ENCODE measurements at places on chromosomes 13 and 19.

DNA sequence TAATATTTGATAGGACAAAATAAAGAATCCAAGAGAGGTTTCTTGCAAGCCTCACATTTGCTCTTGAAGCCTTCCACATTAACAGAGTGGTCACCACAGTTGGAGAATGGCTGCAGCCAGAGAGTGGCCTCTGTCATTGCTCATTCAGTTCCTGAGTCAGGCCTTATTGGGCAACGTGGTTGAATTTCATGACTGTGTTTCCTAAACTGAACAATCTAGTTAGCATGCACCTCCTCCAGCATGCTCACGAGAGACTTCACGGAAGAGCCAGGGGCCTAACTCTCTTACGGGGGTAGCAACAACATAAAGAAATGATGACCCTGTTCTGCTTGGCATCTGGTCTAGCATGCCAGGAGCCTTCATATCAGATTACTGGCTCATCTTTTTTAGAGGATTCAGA, 9.6 kb upstream of the UBL3 start:
- DNase-seq: no peak

- DNase-seq: no peak
These were observed 9.3 kb downstream of the MAP3K10 start for GRCh38 chr19:40200341-40201099.

GRCh38 chr13:30325668-30326067, 18.3 kb upstream of the KATNAL1 start:
- no peak for DNase-seq

- no peak for DNase-seq
These were observed 123.5 kb downstream of the RXFP2 start for GRCh38 chr13:31862828-31863227.

- DNase-seq: no peak
These were observed 38.0 kb downstream of the RCBTB2 start for GRCh38 chr13:48494874-48495273.

DNA sequence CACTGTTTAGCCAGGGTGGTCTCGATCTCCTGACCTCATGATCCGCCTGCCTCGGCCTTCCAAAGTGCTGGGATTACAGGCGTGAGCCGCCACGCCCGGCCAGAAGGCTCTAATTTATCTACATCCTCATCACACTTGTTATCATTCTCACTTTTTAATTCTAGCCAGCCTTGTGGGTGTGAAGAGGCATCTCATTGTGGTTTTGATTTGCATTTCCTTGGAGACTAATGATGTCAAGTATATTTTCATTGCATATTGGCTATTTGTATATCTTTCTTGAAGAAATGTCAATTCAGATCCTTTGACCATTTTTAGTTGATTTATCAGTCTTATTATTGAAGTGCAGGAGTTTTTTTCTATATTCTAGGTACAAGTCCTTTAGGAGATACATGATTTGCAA, 27.7 kb upstream of the HIF3A start:
- no peak for DNase-seq

GRCh38 chr19:22625266-22626035, 8.7 kb upstream of the ZNF492 start:
- no peak for DNase-seq

- DNase-seq: no peak
These were observed 8.0 kb downstream of the SSBP4 start for GRCh38 chr19:18427080-18427742.

GRCh38 chr13:110023729-110024644, 237.6 kb upstream of the IRS2 start:
- DNase-seq: no peak

GRCh38 chr13:36074659-36075058, 56.5 kb downstream of the DCLK1 start:
- DNase-seq: no peak

GRCh38 chr13:95146486-95146885, 154.8 kb downstream of the ABCC4 start:
- no peak for DNase-seq

GRCh38 chr13:73334445-73334844, 275.6 kb downstream of the KLF5 start:
- DNase-seq: no peak

DNA sequence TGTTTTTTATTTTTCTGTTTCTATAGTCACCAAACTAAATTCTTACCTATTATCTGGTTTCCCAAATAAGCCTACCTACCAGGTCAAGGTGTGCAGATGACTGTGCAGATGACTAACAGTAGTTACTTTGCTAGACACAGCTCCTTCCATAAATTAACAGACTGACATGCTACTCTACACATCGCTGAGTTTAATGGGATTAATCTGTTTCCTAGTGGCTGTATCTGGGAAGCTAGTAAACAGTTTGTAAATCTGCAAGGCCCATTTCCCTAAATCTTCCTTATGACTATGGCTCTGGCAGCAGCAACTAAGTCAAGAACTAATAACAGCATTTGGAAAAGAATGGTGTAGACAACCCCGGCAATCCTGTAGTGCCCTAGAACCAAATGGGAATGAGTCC, 27.9 kb downstream of the MIPEP start:
- no peak for DNase-seq

- DNase-seq: no peak
These were observed 4.0 kb downstream of the NOP53 start for GRCh38 chr19:47749326-47749725.

- no peak for DNase-seq
These were observed 4.9 kb upstream of the GIPC3 start for GRCh38 chr19:3580156-3580934.

DNA sequence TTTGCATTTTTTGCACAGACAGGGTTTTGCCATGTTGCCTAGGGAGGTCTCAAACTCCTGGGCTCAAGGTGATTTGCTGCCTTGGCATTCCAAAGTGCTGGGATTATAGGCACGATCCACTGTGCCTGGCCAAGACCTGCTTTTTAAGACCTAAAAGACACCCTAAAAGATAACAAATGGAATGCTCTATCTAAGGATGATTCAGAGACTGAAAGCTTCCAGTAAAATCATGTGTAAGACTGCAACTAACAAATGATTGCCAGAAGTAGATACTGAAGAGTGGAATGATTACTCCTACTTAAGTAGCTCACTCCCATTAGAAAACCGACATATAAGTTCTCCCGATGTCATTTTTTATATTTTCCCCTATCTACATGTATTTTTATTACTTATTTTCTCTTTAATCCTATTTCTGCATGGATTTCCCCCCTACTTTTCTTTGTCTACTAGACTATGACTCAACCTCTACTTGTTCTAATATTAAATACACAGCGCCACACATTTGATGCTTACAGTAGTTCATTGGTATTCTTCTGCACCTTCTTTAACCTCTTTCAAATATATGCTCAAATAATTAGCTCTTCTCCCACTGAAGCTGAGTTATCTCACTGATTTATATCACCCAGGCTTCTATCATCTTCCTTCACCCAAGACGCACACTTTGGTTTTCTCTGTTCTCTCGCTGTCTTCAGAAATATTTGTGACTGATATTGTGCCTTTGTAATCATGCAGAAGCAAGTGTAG, 32.2 kb upstream of the KLF12 start:
- no peak for DNase-seq

GRCh38 chr13:64075543-64076271, 2660.1 kb upstream of the PCDH20 start:
- no peak for DNase-seq

DNA sequence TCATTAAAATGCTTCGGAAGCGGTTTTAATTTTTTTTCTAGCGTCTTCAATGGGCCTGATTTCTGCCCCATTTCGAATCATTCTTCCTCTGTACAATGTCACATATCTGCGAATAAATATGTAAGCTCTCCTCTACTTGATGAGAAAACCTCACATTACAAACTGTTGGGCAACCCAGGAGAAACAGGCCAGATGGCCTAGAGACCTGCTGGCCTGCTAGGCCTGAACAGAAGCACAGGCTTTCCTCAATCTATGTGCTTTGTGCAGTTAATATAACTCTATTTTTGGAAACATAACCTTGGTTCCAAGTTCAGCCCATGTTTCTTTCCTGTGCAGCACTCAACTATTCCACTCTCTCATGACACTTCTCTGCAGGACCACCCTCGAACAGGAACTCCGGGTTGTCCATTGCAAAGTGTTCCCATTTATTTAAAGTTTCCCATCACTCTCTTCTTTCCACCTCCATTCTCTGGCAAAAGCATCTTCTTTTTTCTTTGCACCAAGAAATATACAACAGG, 42.0 kb downstream of the DCLK1 start:
- no peak for DNase-seq

DNA sequence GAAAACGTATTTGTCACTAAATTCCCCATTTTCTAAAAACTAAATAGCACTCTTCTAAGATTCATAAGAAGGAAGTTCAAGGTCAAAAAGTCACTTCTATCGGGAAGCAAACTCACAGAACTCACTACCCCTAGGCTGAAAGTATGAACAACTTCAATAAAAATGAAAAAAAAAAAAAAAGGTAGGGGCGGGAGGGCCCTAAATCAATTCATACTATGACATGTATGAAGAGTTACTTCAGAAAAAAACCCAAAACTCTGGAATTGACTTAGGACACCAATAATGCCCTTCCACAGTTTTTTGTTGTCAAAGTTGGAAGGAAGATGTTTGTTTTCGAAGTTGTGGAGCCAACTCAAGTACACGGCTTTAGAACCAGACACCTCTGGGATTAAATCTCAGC, 1.1 kb downstream of the SUCLA2 start:
- no peak for DNase-seq

- no peak for DNase-seq
These were observed 115.7 kb upstream of the ZNF536 start for GRCh38 chr19:30256496-30256850.

- DNase-seq: no peak
These were observed 837 bp downstream of the FSD1 start for GRCh38 chr19:4305257-4305612.

DNA sequence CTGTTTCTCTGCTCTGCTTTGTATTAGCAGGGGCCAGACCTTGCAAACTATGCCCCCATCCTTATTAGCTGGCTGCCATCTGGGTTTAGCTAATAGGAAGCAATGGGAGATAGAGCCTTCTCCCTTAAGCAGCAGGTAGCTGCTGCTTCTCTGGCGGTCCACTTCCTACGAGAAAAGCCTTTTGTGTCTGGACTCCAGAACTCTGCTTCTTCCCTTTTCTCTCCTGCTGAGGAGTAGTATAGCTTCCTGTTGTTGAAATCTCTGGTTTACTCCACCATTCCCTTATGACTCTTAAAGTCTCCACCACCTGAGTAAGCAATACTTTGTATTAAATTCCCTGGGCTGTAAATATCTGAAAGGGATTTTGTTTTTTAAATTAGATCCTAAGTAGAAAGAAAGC, 147.1 kb downstream of the DNAJC15 start:
- no peak for DNase-seq

GRCh38 chr19:49363268-49364082, at the start of gene DKKL1:
TSS of gene DKKL1 (plus strand) at chr19:49363877. CDS start at chr19:49363999, 122 bp downstream.
- peak; percentile 41 for DNase-seq

- DNase-seq: no peak
These were observed 15.4 kb downstream of the NLRP12 start for GRCh38 chr19:53808710-53809125.

- DNase-seq: no peak
These were observed 14.7 kb upstream of the USP12 start for GRCh38 chr13:27186295-27186694.

GRCh38 chr13:99995104-99995588, 13.6 kb downstream of the ZIC2 start:
- no peak for DNase-seq

DNA sequence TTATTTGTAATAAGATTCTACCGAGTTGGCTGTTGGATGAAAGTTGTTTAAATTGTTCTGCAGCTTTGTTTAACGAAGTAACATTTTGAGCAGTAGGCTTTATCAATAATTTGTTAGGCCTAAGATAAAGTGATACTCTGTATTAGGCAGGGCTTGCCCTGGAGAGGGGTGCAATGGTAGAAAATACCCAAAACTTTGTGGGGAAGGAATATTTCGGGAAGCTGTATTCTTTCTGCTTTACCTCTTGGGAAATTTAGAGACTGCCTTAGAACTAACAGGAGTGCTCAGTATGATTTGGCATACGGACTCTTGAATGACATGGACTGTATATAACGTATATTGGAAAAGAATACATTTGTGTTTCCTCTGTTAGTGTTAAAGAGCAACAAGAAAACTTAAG, 2.5 kb downstream of the PDS5B start:
- no peak for DNase-seq

DNA sequence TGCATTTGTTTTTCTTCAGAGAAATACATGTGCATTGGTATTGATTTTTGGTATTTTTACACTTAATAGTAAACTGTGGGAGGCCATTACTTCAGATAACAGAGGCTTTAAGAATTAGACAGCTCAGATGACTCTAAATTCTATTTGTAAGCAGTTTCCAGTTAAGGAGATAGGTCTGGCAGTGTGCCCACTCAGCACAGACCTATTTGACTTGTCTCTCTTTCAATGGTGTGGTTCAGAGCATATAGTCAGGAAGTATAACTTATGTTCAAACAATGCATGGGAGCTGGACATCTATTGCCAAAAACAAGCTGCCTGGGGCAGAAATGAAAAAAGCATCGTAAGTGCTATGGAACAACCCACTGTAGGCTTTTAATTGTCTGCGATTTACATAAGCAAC, 370.7 kb downstream of the HS6ST3 start:
- DNase-seq: no peak

DNA sequence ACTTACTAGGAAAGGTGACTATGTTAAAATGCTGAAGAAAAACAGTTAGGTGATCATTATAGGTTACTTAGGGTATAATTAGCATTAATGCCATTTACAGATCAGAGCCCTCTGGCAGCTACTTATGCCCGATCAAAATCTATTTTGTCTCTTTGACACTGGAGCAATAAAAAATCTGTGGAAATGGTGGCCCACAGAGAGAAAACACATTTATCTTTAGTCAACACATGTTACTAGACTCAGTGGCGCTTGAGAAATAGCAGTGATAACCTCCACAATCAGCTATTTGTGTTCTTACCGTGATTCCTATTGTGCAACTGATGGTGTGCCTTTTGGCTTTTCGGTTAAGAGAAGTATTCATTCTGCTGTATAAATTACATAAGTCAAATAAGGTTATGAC, 1519.6 kb downstream of the PCDH9 start:
- no peak for DNase-seq

DNA sequence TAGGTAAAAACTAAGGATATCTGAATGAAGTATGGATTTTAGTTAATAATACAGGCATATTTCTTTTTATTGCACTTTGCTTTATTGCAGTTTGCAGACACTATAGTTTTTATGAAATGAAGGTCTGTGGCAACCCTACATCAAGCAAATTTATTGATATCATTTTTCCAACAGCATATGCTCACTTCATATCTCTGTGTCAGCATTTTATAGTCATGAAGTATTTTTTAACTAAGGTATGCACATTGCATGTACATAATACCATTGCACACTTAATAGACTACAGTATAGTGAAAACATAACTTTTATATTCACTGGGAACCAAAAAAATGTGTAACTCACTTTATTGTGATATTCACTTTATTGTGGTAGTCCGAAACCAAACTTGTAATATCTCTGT, 236.3 kb downstream of the SUCLA2 start:
- no peak for DNase-seq

DNA sequence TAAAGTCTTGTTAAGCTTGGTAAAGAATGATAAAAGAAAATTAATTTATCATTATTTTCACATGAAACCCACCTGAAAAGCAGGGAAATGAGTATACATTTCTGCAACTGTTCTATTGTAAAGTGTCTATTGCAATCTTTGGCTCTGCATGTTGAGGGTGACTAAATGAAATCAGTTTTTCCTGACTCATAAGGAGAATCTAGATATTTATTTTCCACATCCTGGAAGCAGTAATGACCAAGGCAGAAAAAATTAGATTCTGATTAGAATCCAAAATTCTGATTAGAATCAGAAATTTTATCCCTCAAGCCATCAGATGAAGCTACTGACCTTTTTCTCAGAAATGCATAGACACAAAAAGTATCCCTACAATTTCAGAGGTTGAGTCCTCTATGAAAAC, 178.4 kb downstream of the MYO16 start:
- DNase-seq: no peak

GRCh38 chr19:42272535-42272897, 3.5 kb downstream of the CIC start:
- DNase-seq: no peak

Measured in stimulated activated CD8-positive, alpha-beta memory T cell treated with anti-CD3 and anti-CD28 coated beads, Interleukin-15, amount 100 ng/mL, for 24 hours (primary cell).